Urothelium cell line (cell line): ENCODE measurements at places on chromosomes 1 and 21.
A peak's percentile ranks its signal among the peaks of the same experiment; 100 is the strongest.

DNA sequence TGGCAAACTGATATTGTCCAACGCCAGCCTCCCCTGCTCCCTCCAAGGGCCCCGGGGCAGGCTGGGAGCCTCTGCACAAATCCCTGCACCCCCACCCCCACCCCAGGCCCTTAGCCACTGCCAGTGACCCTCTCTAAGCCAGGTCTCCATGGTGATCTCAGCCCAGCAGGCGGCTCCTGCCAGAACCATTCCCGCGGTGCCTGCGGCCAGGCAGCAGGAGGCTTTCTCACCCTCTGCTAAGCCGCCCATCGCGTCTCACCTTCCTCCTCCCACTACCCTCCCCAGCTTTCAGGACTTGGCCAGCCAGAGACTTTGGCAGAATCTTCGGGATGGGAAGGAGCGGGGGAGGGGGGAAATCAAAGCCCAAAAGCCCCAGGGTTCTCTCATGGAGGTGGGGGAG is 46.8 kb upstream of the WASF2 start:
- DNase-seq, result peak; percentile 69

GRCh38 chr1:6235296-6235677 is 477 bp downstream of the ICMT start:
- no peak for DNase-seq

- DNase-seq, result no peak
Observed at GRCh38 chr1:101379950-101380349, 143.1 kb downstream of the S1PR1 start.

DNA sequence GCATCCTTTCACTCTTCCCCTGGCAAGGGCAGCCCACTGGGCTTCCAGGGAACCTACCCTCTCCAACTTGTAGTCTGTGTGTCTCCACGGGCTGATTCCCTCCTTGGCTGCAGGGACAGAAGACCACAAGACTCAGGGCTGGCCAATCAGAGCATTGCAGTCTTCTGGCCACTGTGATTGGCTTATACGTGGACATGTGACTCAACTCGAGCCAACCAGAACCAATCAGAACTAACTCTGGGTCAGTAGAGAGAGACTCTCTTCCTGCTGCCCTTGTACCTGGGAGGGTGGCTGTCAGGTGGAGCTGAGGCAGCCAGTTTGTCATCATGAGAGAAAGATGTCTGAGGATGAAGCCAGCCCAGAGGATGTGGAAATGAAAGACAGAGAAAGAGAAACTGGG is 64.0 kb downstream of the DHRS3 start:
- DNase-seq, result no peak

DNA sequence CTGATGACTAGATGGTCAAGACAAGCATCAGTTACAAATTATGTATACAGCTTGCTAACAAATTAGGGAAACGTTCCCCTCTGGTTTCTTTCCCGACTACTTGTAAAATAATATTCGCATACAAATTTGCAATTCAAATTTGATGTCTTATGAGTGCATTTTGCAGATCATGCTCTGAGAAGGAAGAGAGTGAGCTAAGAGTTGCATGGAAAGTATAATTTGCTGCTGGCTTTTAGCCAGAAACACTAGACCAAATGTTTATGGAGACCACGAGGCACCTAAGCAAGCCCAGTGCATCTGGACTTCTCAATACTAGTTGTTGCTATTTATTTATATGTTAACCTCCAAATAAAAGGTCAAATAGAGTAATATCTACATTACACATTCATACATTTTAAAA is 216.0 kb downstream of the SMYD3 start:
- DNase-seq, result no peak

DNA sequence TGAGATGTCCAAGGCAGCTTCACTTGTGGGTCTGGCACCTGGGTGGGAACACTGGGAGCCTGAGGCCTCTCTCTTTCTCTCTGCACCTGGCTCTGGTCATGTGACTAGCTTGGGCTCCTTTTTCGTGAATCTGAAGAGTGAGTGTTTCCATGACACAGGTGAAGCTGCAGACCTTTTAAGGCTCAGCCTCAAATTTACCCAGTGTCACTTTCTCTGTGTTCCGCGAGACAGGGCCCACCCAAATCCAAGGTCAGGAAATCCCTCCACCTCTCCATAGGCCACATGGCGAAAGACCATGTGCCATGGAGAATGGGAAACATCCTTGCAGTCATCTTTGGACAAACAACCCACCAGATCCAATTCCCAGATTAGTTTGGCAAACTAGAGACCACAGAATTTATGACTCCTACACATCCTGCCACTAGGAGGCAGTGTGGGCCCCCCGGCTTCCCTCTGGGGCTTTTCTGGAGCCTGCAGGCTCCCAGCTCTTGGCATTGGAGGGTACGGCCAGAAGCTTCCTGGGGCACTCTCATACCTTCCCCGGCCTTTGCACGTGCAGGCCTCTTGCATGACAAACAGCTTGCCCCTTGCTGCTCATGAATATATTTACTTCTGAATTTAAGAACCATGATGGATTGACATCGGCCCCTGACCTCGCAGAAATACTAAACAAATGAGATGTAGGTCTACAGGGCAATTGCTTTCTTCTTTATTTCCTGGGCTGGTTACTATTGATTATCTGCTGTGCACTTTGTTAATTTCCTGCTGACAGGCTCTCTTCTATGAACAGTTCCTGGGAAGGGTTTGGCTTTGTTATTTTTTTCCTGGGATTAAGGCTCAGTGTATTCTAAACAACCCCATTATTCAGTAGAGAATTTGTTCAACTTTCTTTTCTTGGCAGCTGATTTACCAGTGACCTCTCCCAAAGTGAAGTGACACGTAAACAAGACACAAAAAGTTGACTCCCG is 180.7 kb downstream of the KAZN start:
- peak; percentile 41 for DNase-seq

GRCh38 chr1:182381962-182382819 is 9.4 kb downstream of the GLUL start:
- DNase-seq, result no peak

DNA sequence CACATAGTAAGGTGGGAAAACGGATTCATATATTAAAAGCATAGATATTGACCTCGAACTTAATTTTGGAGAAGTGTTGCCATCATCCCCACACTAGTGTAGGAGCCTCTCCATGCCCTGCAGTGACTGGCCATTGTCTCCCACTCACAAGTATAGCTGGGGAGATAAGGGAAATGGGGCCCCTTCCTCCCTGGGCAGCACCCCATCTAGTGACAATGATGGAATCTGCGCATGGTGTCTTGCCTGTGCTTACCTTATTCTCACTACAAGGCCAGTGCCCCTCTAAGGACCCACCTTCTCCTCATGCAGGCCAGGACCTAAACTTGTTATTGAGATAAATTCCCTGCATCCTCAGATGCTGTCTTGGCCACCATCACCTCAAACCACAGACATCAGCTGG is 374.9 kb downstream of the NTNG1 start:
- no peak for DNase-seq

DNA sequence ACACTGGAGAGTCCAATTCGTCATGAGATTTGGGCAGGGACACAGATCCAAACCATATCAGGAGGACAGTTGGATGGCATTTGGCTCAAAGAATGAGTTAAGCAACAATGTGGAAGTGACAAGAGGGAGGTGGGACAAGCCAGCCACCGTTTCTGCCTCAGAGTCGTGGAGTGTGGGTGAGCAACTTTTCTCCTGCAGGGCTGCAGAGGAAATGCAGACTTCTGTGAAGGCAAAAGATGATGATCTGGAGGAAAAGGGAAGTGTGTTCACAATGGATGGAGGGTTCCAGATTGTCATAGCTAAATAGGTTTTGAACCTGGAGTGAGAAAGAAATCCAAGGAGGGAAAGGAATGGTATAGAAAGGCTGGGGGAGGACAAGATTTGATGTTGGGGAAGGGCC is 16.4 kb upstream of the KANK4 start:
- DNase-seq, result no peak

DNA sequence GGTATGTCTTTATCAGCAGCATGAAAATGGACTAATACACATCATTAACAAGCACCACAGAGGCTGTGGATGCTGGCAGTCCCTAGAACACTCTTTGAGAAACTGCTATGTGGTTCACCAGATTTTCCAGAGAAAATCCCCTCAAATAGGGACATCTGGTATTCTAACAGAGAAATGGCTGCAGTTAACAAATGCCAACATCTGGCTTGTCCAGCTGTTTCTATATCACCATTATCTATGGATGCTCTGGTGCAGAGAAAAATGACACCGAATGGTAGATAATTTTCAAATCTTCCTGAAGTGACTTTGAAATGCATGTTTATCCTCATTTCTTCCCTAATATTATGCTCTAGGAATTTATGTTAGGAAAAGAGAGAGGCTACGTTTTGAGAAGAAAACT is 403.5 kb upstream of the PROX1 start:
- no peak for DNase-seq

DNA sequence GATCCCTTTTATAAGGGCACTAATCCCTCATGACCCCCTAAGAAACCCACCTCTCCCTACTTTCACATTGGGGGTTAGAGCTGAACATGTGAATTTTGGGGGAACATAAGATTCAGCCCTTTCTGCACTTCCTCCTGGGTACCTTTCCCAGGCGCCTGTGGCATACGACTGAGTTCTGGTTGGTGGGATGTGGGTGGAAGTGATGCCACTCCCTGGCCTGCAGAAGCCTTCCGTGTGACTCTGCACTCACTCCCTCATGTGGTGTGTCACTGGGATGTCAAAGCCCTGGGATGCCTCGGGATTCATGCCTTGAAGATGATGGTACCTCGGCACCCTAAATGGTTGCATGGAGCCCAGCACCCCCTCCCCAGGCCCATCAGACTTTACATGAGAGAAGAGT is 28.3 kb upstream of the VASH2 start:
- DNase-seq, result no peak

DNA sequence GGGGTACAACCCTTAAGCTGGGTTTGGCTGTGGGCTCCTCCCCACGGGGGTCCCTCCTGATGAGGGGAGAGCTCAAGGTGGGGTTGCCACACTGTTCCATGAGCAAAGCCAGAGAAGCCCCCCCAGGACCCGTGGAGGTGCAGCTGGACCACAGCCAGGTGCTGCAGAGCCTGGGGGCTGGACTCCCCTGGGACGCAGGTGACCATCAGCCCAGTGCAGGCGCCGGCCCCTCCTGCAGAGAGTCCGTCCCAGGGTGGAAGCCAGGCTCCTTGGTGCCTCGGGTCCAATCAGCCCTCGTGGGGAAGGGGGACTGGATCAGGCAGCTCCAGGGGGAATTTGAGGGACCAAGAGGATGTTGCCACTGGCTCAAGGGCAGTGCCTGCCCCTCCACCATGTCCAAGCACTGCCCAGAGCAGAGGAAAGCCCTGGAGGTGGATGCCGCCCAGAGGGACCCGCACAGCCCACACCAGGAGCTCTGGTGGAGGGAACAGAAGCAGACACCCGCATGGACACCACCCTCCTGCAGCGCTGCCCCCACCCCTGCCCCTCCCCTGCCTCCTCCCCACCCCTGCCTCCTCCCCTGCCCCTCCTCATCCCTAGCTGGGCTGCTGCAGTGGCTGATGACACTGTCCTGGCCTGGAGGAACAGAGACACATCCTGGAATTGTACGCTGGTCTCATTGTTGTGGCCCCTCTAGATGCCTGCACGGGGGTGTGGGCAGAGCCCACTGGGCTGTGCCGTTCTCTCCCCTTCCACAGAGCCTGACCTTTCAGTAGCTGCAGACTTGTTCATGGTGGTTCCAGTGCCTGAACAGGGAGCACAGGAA is 30.8 kb upstream of the COL18A1 start:
- no peak for DNase-seq

DNA sequence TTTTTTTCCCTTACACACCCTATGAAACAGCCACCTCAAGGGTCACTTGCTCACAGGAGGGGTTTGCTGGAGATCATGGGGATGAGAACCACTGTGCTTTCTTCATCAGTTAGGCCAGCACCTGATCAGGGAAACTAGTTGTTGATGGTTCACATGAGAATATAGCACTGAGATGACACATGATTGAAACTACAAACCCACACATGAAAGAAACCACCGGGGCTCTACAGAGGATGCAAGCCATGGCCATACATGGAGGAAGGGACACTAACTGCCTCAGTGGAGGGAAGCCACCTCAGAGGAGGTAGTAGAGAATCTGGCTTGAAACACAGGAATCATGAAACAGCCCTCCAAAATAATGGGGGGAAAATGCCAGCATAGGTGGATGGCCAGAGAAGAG is 63.2 kb downstream of the PRKAB2 start:
- DNase-seq, result no peak

GRCh38 chr1:209593747-209594146 is 10.2 kb downstream of the CAMK1G start:
- DNase-seq, result no peak

DNA sequence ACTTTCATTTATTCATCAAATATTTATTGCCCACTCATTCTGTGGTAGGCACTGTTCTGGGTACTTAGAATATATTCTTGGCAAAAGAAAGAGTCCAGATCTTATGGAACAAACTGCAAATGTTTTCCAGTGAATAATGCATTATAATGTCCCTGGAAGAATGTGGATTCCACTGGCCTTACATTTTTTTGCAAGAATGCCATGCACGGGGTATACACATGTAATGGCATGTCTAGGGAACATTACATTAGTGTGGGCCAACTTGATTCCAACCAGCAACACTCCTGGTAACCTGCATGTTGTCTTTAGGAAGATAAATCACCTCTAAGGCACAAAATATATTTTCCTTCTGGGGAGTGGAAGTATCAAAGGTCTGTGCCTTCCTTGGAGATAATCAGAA is 33.0 kb upstream of the IFI44L start:
- no peak for DNase-seq

DNA sequence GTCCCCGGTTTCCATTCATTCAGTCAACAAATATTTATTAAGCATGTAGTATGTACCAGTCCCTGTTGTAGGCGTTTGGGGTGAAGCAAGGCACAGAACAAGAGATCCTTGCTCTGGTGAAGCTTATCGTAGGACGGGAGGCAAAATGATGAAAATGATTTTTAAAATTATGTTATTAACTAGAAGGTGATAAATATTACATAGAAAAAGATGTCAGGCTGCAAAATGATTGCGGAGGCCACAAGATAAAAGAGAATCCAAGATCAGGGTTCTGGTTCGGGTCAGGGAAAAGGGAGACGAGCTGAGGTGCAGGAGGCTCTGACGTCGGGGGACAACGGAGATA is 602 bp upstream of the CGN start:
- DNase-seq, result no peak

DNA sequence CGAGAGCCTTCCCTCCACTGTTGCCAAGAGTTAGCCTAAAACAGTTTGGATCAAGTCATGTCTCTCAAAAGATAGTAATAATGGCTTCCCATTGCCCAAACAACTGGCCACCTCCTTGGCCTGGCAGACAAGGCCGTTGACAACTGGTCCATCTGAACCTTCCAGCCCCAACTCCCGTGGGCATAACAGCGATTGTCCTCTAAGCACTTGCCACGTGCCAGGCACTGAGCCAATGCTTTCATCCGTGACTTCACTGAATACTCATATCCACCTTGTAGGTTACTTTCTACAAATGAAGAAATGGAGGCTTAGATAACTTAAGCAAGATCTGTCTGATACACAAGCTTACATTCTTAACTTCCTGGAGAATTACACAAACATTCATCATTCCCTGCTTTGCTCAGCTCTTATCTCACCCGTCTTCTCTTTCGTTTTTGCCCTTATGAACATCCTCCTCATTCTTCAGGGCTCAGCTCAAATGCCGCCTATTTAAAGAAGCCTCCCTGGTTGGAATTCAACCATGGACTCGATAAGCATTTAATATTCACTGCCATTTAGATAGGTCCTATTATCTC is 106.4 kb downstream of the KCND3 start:
- DNase-seq, result no peak

- DNase-seq, result no peak
Observed at GRCh38 chr1:26044971-26045721, 772 bp downstream of the SLC30A2 start.
